ENCODE measurements at places on chromosomes 11 and 22.

- no peak for DNase-seq
These were observed 1.0 kb downstream of the MALAT1 start for GRCh38 chr11:65499713-65500386.

GRCh38 chr11:23205156-23205871 lies 345.0 kb upstream of the CCDC179 start:
- DNase-seq: no peak

- no peak for DNase-seq
These were observed 20.3 kb downstream of the MMP20 start for GRCh38 chr11:102604875-102605274.

DNA sequence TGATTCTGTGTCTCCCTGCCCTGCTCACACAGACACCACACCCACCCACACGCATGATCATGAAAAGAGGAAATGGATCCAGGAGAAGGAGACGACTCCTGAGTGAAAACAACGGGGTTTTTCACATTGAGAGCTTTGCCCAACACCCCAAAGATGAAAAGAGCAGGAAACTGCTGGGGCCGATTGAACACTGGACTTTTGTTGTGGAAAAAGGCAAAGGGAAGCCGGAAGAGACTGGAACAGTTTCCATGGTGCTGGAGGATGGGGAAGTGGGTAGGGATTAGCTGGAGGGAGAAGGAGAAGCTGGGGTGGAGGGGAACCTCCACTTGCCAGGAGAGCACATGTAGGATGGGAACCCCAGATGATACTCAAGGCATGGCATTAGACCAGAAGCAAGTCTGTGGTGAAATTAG lies 5.2 kb upstream of the SLC43A3 start:
- DNase-seq: no peak

- no peak for DNase-seq
These were observed 6.2 kb upstream of the IFTAP start for GRCh38 chr11:36588099-36588498.

DNA sequence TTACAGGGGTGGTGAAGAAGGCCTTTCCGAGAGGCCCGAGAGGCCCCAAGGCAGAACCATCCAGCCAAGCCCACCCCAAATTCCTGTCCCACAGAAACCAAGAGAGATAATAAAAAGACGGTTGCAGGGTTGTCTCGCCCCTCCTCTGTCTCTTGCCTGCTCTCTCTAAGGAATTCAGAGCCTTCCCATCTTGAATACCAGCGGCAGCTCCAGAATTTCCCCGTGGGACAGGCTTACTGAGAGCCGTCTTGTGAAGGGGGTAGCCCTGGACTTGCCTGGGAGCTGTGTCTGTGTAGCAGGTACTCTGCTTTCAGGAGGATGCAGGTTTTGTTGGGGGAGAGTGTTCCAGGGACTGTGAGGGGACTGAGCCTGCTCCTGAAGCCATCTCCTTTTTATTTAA lies 9.6 kb upstream of the EIF3D start:
- DNase-seq: no peak

DNA sequence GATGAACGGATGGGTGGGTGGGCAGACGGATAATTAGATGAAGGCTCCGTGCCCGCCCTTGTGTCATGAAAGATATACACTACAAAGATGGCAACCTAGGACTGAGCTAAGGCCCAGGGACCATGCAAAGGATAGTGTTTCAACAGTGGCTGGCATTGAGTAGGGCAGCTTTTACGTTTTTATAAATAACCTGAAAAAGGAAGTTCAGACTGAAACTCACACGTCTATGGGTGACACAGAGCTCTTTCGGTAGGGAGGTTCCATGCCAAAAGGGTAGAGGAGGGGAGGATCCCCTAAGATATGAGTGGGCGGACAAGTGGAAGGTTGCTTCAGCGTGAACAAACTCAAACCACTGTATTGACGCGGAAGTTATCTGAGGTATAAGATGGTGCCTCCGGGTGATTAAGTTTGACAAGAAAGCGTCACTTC lies 90.5 kb downstream of the UBASH3B start:
- no peak for DNase-seq

DNA sequence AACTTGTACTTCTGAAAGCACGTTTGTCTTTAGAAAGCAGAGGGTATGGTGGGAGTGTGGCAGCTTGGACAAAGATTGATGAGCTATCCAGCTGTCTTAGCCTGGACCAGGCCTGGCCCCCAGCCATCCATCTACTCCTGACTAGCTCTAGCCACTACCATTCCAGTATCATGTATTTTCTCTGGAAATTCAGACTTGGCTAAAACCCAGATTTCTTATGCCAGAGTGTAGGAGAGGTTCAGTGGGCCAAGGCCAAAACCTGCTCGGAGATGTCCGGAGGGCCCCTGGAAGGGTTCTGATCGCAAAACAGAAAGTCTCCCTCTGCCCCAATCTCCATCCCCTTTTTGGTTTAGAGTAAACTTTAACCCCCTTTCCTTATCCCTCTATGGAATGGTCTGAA lies 24.8 kb upstream of the MTCH2 start:
- DNase-seq: no peak

- DNase-seq: peak; percentile 43
These were observed at the start of gene SORL1-AS1 for GRCh38 chr11:121452609-121453150. Gene SORL1-AS1 (minus strand): TSS chr11:121452967.

DNA sequence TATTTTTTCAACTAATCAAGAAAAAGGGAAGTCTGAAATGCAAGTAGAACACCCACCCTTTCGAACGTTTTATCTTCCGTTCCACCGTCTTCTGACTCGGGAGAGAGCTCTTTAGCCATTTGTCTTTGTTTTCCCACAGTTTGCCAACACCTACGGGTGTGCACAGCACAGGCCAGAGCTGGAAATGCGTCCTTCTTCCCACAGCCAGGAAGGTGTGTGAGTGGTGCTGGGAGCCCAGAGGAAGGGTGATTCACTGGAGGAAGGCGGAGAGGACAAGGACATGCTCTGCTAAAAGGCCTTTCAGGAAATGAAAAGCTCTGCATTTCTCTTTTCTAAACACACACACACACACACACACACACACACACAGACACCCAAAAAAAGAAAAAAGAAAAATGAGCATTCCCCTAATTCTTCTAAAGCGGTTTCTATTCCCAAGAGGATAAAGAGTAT lies 18.5 kb downstream of the ENDOD1 start:
- DNase-seq: no peak

DNA sequence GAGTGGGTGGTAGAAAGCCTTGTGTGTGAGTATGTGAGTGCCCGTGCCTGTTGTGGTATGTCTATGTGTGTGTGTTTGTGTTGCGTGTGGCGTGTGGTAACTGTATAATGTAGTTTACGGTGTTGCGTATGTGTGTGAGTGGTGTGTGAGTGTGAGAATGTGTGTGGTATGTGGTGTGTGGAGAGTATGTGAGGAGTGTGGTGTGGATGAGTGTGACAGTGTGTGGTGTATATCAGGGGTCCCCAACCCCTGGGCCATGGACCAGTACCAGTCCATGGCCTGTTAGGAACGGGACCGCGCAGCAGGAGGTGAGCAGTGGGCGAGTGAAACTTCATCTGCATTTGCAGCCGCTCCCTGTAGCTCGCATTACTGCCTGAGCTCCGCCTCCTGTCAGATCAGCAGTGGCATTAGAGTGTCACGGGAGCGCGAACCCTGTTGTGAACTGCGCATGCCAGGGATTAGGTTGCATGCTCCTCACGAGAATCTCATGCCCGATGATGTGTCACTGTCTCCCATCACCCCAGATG lies 5.7 kb downstream of the UPK3A start:
- DNase-seq: no peak

GRCh38 chr11:116312570-116313391 lies 460.0 kb downstream of the BUD13 start:
- no peak for DNase-seq

DNA sequence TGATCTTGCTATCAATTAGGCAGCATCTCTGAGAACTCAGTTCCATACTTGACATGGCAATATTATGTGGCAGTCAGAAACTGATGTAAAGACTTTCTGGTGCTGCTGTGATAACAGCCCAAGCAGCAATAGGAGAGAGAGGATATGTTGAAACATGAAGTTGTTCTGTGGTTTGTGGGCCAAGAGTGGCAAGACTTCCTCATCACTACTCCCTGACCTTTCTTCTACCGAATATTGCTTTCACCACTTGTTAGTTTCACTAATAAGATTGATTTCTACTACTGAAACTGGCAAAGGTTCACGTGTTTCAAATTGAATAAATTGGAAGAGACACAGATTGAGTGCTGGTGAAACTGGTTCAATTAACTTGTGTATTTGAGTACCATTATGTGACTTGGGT lies 852.6 kb upstream of the RAG2 start:
- DNase-seq: no peak

DNA sequence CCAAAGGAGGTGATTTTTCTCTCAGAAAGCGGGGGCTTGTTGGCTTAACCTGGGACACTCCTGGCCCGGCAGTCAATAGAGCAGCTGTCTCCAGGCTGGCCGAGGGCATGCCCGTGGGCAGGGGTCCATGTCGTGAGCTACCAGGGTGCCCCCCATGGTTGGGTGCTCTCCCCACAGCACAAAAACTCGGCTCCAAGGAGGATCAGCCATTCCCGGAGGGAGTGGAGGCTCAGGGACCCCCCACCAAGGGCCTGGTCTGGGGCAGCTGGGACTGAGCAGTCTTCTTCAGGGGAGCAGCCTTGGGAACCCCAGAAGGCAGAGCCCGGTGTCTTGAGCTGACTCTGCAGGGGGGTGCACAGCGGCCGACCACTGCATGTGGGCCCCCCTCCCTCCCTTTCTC lies 20.8 kb upstream of the TH start:
- no peak for DNase-seq

GRCh38 chr11:67539550-67539949 lies 16.3 kb upstream of the CABP2 start:
- DNase-seq: no peak

- DNase-seq: no peak
These were observed 7.4 kb upstream of the EI24 start for GRCh38 chr11:125561924-125562323.

GRCh38 chr22:45336971-45337431 lies 27.3 kb downstream of the FAM118A start:
- DNase-seq: no peak

Data from activated CD4-positive, alpha-beta T cell treated with anti-CD3 and anti-CD28 coated beads, Interleukin-2, amount 50 U/mL, for 24 hours (primary cell).